MM.1S (cell line): ENCODE measurements at places on chromosomes 2 and 18.

- no peak for DNase-seq
These were observed 123.9 kb downstream of the RDH14 start for GRCh38 chr2:18436503-18437005.

DNA sequence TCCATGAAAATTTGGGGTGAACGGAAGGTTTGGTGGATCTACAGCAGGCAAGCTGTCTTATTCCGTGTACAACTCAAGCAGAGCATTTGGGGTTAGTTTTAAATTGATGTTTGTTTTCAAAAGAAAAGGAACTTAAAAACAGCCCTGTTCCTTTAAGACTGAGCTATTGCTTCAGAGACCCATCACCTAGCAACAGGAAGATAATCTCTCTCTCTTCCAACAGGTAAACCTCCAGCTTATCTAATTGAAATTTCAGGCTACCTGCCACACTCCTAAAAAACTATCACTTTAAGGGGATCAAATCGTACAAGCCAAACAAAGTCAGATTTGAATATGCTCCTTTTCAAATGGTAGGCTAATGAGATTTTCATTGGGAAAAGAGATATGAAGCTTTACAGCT, 101.8 kb downstream of the RNF152 start:
- DNase-seq: no peak

DNA sequence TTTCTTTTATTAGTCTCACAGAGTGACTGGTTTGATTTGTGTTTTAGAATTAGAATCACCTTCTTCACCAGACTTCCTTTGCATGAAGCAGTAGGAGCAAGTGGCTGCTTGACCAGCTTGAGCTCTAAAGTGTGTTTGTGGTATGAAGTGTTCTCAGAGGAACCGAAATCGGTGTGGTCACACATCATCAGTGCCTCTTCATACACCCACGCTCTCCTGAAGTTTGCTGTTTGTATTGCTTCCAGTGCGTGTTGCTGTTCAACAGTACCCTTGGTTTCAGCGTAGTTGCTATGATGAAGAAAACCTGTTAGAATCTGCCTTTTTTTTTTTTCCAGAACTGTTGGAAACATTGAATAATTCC, 77.9 kb downstream of the LIMS1 start:
- peak; percentile 86 for DNase-seq

DNA sequence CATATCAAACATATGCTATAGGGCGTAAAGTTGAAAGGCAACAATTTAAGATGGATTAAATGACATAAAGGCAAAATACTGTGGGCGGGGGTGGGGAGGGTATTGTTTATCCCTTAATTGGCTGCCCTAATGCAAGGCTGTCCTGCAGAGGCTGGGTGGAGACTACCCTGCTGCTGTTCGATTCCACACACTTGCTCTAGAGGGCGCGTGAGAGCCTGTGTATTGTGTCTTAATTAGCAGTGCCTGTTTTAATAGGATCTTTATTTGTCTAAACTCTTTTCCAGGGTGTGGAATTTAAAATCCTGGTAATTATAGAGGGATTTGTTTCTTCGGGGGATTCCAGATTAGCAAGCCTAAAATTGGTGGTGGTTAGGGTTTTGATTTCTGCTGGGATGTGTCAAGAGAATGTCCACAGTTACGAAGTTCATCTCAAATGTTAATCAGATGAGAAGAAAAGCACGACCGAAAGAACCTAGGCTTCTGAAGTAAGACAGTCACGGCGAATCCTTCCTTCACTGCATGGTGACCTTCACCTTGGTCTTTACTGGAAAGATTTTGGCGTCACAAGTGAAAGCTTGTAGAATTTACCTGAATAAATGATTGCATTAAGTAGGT, 103.5 kb upstream of the MAP3K20 start:
- peak; percentile 53 for DNase-seq

DNA sequence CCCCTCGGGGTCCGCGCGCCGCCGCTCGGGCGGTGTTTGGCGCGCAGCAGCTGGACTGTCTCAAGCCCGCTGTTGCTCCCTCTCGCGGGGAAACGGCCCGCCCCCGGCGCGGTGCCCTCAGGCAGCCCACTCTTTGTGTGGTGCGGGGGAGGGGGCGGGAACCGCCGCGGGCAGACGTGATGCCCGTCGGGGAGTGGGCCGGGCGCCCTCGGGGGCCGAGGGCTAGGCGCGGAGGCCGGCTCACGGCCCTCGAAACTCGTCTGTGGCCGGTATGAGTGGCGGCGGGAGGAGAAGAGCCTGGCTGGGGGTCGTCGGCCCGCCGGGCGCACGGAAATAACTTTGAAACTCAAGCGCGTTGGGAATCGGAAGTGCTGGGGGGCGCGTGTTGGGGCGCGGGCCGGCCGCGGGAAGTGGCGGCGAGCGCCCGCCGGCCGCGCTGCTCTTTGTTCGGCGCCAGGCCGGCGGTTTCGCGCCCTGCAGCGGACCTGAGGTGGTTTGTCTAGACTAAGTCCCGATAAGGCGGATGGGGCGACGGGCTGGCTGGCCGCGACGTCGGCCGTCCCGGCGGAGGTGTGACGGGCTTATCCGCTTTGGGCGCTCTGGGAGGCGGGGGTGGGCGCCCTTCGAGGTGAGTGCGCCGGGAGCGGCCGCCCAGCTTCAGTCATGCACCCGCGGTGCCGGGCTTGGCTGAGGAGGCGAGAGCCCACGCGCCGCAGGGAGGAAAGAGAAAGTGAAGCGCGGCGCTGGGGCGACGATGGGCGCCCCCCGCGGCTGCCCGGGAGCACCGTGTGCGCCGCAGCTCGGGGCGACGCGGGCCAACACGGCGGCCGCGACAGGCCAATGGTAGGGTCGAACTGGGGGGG, 679 bp downstream of the PTMA start:
- peak; percentile 37 for DNase-seq

DNA sequence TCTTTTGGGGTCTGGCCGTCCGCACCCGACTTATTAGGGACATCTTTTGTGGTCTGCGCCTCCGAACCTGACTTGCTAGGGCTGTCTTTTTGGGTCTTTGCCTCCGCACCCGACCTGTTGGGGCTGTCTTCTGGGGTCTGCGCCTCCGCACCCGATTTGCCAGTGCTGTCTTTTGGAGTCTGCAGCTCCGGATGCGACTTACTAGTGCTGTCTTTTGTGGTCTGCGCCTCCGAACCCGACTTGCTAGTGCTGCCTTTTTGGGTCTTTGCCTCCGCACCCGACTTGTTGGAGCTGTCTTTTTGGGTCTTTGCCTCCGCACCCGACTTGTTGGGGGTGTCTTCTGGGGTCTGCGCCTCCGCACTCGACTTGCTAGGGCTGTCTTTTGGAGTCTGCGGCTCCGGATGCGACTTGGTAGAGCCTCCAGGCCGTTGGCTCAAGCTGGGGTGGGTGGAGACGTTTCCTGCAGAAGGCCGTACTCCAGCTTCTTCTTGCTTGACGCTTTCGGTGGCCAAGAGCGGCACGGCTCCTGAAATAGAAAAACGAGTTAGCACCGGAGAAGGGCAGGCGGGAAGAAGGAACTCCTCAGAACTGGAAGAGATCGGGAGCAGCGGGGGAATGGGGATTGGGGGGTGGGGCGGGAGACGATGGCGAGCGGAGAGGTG, 498 bp downstream of the TGOLN2 start:
- DNase-seq: peak; percentile 57

DNA sequence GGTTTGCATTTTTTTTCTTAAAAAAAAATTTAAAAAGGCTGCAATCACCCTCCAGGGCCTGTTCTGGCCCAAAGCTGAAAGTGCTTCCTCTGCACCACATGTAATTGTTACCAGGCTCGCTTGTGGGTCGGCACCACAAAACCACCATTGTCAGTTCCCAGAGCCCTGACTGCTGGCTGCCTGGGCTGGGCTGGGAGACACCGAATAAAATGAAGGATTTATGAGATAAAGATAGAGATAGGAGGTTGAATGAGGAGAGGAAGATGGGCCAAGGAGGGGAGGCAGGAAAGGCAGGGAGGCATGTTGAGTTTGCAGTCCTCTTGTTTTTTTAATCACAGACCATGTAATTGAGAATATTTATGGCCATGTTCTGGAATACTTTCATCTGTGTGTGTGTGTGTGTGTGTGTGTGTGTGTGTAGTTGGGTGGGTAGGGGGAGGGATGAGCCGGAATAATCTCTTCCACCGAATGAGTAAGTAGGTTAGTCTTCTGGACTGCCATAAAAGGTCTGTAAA, 14.7 kb downstream of the NRP2 start:
- DNase-seq: no peak

DNA sequence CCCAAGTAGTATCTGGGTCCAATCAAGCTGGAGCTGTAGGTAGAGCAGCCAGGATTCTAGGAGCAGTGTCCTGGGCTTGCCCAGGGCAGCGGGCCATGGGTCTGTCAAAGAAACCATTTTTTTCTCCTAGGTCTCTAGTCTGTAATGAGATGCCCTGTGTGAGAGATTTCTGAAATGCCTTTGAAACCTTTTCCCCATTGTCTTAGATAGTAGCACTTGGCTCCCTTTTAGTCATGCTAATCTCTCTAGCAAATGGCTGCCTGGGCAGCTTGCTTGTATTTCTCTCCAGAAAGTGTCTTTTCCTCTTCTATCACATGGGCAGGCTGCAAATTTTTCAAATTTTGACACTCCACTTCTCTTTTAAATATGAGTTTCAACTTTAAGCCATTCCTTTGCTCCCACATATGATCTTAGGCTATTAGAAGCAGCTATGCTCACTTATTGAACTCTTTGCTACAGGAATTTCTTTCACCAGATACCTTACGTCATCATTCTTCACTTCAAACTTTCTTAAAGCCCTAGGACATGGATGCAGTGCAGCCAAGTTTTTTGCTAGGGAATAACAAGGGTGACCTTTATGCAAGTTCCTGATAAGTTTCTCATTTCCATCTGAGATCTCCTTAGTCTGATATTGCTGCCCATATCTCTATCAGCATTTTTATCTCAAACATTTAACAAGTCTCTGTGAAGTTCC, 890.2 kb upstream of the VRK2 start:
- DNase-seq: no peak

DNA sequence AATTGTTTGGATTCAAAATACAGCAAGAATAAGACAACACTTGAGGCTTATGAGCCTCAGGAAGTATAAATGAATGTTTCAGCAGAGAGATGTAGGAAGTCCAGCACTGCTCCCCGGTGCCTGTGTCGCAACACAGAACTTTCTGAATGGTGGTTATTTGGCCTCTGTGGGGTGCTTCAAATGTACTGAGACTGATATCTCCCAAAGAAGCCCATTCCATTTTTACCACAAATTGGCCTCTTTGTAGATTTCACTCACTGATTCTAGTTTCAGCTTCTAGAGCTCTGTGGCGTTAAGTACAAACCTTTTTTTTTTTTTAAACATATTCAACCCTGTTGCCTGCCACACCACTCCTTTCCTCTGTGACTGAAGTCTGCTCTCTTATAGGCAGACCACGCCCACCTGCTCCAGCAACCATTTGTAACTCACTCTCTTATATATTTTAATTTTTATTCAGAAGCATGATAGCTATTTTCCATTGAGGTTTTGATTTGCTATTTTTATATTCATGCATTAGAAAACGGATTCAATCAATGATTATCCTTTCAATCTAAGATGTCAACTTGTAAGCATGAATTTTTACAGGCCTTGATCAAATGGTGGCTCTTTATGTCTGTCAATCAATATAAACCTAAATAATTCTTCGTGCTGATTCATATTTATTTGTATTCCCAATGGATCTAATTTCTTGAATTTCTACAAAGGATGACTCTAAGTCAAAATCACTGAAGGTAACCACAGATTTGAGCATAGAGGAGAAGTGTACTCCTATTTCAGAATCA, 277.1 kb upstream of the CCDC68 start:
- peak; percentile 82 for DNase-seq

DNA sequence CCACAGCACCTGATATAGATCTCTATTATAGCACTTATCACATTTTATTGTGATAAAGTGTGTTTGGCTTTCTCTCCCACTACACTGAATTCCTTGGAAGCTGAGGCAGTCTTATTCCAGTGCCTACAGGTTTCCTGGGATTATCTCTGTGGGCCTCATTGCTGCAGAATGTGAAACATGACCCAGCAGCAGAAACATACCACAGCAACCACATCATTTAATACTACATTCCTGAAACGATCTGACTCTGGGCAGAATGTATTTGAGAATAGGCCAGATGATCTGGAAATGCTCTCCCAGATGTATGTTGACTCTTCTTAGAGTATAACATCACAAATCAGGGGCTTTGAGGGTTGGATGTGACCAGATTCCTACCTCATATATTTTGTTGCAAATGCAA, 323.5 kb upstream of the TANK start:
- DNase-seq: no peak

DNA sequence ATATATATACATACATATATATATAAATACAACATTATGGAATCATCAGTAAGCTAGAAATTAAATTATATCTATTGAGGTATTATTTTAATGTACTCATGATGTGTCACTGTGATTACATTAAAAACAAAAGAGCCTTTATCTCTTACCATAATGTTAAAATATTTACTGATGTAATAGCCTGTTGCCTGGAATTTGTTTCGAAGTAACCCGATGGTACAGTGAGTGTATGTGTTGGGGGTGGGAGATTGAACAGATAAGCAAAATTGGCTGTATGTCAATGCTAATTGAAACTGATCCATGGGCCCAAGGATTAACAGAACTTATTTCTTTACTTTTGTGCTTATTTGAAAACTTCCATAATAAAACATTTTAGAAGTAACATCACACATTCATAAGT, 1473.2 kb downstream of the LRP1B start:
- DNase-seq: no peak

DNA sequence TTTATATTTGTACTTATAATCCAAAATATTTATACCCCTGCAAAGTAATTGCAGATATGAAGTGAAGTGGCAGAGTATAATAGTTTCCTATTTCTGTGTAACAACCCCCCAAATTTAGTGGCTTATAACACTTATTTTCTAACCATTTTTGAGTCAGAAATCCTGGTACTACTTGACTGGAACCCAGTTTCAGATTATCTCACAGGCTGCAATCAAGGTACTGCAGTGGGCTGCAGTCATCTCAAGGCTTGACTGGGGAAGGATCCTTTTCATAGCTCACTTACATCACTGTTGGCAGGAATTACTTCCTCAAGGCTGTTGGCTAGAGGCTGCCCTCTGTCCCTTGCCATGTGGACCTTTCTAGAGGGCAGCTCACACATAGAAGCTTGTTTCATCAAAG, 558.2 kb upstream of the PKDCC start:
- DNase-seq: no peak

- DNase-seq: peak; percentile 21
These were observed 51.2 kb downstream of the MAP3K20 start for GRCh38 chr2:173126819-173127218.

DNA sequence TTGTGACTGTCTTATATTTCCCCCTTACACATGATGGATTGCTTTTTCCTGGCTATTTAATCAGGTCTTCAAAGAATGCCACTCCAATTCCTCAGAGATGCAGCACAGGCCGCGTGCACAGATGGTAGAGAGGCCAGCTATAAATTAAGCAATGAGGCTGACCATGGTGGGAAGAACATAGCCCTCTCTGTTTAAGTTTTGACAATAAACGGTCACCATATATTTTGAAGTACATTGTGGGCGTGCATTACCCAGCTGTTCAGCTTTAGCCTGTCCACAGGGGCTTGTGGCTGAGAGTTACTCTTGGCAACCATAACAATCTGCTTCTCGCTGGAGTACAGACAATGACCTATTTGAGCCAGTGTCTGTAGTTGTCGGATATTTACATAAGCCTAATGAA, 730.8 kb downstream of the DCC start:
- no peak for DNase-seq

GRCh38 chr2:222208010-222208690, 90.6 kb downstream of the PAX3 start:
- DNase-seq: no peak

- DNase-seq: no peak
These were observed 17.9 kb upstream of the SFXN5 start for GRCh38 chr2:73089270-73090030.

- DNase-seq: peak; percentile 83
These were observed at the start of gene ERCC3 for GRCh38 chr2:127293748-127294562. Gene ERCC3 (minus strand): TSS chr2:127294144. CDS start chr2:127294081, 63 bp downstream.
